ENCODE measurements at places on chromosomes 3 and 15. TPM values are rescaled to one million over a fixed set of nuclear protein-coding genes. Genes with fewer than 3 reads are reported as not detected.

The CHRD gene
- 88.3 TPM for total RNA-seq

The SEMA6D gene
- total RNA-seq = 2.7 TPM

The VILL gene
- total RNA-seq = 0.48 TPM

The ZDHHC23 gene
- total RNA-seq = 11.7 TPM

The RPP25 gene
- 2.1 TPM for total RNA-seq

The ALG1L2 gene
- total RNA-seq = 0.78 TPM

The LSAMP gene
- 0.28 TPM for total RNA-seq

The ACAP2 gene
- total RNA-seq = 13.2 TPM

The CLRN1 gene
- total RNA-seq = not detected

The KLHL40 gene
- not detected for total RNA-seq

- no peak for DNase-seq
Observed at GRCh38 chr3:187973977-187974870, 179.7 kb upstream of the LPP start.

DNA sequence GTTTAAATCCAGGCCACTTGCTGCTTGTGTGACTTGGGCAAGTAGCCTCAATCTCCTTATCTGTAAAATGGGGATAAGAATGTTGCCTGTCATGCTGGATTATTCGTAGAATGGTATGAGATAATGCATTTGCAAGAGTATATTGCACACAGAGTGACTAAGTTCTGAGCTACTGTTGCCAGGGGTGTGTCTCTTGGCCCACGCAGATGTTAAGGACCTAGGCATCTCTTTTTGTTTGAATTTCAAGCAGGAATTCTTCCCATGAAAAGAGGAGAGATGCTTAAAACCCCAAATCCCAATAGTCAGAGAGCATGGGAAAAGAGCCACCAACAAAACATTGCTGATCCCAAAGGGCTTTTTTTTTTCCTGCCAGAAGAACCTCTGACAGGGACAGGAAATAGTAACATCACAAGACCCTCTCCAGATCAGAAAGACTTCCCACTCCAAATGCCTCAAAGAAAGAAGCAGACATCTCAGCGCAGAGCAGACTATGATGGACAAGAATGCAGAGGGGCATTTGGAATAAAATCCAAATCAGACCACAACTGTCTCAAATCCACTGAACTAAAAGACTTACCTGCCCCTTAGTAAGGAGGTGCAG, 90.5 kb downstream of the MRPL46 start:
- DNase-seq = no peak

DNA sequence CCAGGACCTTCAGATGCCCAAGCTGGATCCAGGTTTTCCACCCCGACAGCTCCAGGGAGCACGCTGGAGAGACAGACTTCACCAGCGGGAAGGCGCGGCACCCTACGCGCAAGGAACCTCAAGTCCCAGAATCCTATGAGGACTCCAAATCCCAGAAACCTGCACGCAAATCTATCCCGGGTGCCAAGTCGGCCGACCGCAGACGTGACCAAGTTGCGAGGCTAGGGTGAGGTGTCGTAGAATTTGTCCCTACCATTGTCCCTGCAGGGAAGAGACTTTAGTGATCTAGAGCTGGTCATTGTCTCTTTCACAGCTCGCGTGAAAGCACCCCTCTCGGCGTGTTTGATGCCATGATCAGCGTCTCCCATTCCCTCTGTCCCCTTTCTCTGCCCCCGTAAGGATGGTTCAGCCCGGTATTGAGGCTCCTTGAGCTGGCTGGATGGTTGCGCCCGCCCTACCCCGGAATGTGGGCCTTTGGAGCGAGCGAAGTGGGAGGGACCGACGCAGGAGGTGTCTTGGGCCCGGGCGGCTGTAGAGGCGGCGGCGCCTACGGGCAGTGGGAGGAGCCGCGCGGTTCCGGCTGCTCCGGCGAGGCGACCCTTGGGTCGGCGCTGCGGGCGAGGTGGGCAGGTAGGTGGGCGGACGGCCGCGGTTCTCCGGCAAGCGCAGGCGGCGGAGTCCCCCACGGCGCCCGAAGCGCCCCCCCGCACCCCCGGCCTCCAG, at the start of gene PRKCI:
PRKCI (plus strand) TSS at position 501 of the 723 bp plus-strand sequence. CDS start 246 bp downstream, outside the sequence.
- DNase-seq = peak; percentile 96

DNA sequence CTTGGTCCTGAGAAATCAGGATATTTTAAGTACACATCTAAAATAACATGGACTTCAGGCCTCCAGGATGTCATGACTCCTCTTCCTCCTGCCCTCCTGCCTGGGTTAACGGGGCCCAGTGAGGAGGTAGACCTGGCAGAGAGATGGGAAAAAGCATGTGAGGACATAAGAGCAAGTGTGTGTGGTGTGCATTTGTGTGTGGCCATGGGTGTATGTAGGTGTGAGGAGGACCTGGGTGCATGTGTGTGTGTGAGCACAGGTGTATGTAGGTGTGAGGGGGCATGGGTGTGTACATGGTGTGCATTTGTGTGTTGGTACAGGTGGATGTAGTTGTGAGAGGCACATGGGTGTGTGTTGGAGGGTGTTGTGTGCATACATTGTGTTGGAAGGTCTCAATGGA, 105.4 kb downstream of the EPHB1 start:
- DNase-seq = no peak

GRCh38 chr3:54986294-54986693, 58.4 kb upstream of the LRTM1 start:
- no peak for DNase-seq

- DNase-seq = no peak
Observed at GRCh38 chr3:48202632-48203031, 14.4 kb upstream of the CDC25A start.

GRCh38 chr3:116191409-116191808, 253.9 kb downstream of the LSAMP start:
- DNase-seq = no peak

GRCh38 chr3:146493221-146493620, 23.9 kb upstream of the PLSCR2 start:
- no peak for DNase-seq

DNA sequence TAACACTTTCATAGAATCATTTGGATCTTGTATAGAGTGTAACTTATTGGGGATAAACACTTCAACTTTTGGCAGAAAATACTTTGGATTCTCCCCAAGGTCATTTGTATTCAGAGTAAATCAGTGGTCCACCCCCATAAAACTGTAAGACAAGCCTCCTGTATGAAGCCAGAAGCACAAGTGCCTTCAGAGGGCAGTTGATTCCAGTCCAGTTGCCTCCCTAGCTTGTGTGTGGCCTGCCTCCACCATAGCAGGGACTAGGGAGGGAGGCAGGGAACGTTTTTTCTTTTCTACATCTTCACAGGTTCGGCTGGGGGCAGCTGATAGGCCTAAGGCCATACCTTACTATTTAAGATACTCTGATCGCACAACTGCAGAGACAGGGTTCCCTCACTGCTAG, 11.6 kb downstream of the GORASP1 start:
- DNase-seq = no peak

DNA sequence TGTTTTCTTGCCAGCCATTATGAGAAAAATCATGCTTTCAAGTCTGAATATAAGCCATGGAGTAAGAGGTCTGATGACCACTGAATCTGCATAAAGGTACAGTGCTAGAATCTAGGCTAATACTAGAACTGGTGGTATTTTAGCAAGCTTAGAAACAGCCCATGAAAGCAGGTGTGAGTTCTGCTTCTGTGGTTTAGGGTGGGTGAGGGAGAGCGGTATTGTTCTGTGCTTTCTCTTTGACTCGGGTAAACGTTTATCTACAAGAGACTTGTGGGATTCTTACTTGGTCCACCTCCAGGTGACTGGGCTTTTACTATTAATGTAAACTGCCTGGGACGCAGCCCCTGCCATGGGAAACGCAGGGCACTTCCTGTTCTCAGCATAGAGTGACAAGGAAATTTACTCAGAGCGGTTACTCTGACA, 55.2 kb downstream of the PGPEP1L start:
- DNase-seq = no peak

GRCh38 chr3:88112289-88112688, 37.5 kb upstream of the C3orf38 start:
- DNase-seq = no peak

DNA sequence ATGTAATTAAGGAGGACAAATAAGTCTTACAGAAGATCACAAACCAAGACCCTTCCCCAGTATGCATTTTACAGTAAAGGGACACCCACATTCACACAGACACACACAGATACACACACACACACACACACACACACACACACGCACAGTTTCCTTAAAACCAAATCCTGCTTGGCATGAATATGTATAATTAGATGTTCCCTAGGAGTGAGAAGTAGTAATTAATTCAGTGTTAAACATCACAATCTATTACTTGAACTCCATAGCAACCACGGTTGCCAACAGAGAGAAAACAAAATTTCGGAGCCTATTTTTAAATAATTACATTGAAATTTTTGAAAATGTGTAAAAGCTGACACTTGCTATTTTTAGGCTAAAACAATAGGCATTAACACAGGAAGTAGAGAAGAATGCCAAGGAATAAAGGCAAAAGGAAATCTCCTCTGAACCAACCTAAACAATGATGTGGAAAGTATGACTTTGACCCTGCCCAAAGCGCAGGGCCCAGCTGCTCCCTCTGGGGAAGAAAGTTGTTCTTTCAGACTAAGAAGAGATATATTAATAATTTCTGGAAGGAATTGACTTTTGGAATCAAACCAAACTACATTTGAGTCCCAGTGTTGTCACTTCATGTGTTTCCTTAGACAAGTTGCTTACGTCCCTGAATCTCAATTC, 215.3 kb downstream of the CPNE4 start:
- no peak for DNase-seq

DNA sequence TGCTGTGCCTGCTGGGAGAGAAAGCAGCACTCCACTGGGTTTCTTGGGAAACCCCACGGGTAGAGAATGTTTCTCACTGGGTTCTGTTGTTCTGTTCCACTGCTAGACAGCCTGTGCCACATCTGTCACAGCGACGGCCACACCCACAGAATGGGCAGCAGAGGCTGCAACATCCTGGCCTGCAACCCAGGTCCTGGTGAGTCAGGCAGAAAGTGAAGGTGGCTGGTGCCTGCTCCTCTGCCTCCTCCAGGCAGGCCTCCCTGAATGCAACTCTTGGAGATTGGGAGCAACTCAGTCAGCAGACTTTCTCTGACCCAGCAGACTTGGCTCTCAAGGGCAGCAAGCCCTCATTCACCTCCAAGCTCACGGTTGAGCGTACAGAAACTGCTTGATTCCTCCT, 13.0 kb downstream of the C3orf18 start:
- no peak for DNase-seq

DNA sequence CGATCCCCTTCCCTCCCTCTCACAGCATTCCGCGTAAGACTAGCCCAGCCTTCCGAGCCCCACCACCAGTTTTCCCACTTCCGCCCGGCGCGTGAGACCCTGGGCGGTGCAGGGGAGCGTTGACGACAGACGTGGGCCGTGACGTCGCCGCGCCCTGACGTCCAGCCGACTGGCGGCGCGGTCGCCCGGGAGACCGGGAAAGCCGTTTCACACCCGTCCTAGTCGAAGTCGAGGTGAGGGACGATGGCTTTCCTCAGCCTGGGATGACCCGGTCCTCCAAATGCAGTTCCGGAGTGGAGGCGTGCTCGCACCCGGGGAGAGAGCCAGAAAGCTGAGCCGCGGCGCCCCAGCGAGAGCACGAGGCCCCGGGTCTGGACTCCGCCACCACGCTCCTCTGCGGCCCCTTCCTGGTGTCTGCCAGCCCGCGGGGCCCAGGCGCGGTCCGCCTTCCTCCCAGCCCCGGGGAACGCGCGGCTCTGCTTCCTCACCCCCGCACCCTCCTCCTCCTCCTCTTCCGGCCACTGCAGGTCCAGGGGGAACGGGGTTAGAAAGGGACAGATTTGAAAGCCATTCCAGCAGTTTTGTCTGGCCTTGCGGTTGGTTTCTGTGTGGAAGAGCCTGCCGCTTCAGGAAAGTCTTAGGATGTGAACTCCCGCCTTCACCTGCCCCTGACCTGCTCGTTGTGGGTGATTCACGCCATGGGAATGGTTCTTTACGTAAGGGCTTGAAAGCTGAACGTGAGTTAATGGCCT, at the start of gene LEKR1:
LEKR1 (plus strand) TSS at position 210 of the 752 bp plus-strand sequence. CDS start 2,977 bp downstream, outside the sequence.
- peak; percentile 89 for DNase-seq

- no peak for DNase-seq
Observed at GRCh38 chr3:15974647-15975046, 176.9 kb upstream of the ANKRD28 start.

DNA sequence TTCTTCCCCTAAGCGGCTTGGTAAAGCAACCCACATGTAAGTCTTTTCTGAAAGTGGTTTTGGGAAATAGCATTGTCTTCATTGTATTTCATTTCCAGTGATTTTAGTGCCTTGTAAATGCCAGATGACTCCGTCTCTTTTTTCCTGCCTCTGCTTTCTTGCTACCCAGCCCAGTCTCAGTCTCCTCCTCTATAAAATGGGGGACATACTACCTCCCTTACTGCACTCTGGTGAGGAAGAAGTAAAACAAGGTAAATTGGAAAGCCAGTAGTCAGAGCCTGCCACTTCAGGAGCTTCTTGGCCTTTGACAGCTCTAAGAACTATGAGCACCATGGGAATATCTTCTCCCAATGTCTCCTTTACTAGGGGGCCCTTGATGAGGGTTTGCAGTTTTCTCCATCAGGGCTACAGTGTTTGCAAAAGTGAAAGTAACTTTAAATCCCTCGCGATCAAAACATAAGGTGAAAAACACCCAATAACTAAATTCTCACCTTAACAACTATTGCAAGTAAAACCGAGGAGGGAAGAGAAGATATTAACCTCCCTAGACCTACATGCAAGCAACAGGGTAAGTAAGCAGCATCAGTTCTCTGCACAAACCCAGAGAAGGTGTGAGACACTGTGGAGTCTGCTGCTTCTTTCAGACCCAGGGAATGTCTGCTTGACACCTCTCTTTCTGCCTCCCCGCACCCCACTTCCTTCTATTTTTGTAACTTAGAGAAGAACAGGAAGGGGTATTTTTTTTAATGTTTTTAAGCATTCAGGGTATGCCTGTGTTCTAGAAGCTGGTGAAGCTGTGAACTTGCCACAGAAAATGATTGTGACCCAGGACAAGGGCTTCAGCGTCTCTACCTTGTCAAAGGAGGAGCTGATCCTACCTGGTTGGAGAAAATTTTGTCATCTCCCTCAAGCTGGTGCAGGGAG, 159.1 kb upstream of the EOMES start:
- no peak for DNase-seq

- DNase-seq = no peak
Observed at GRCh38 chr3:121295452-121295851, 250.3 kb downstream of the POLQ start.

GRCh38 chr15:36371509-36371908, 207.9 kb upstream of the CDIN1 start:
- DNase-seq = no peak

DNA sequence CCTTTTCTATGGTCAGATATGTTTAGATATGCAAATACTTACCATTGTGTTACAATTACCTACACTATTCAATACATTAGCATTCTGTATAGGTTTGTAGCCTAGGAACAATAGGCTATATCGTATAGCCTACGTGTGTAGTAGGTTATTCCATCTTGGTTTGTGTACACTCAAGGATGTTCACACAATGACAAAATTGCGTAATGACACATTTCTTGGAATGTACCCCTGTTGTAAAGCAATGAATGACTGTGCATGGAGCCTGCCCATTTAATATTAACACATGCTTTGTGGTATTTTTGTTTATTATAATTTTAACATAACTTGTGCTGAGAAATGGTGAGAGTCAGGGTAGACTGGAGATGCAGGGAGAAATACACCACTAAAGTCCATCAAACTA, 154.9 kb downstream of the LEKR1 start:
- no peak for DNase-seq

Data from left lobe of liver (tissue), 2 donors.